ENCODE measurements at places on chromosomes 4 and X.

- DNase-seq, result no peak
Measured at GRCh38 chr4:105784761-105785160, 76.2 kb downstream of the GSTCD start.

DNA sequence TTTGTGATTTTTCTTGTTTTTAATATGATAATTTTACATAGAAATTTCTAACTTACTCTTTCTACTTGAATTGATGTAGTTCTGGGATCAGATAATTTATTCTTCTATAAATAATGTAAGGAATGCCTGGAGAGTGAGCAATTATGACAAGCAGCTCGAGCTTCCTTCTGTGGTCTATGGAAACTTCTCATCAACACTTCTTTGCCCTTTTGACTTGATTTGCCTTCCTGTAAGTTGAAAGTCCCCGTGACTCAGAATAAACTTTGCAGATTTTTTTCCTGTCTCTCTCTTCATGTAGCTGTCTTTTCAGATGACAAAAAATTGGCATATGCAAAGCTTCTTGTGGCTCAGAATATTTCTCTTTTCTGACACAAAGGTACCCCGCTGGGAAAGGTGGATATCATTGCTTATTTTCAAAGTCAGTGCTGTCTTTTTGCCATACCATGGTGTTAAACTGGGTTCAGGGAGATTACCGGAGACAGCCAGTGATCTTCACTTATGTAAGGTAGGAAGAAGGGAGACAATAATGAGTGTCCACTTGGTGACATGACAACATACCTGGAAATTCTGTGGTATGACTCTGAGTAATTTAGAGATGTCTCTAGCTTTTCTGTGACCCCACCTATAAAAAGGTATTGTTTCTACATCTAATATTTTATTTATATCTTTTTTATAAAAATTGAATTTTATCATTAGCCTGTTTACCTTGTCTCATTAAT is 278.6 kb upstream of the GNPDA2 start:
- no peak for DNase-seq

DNA sequence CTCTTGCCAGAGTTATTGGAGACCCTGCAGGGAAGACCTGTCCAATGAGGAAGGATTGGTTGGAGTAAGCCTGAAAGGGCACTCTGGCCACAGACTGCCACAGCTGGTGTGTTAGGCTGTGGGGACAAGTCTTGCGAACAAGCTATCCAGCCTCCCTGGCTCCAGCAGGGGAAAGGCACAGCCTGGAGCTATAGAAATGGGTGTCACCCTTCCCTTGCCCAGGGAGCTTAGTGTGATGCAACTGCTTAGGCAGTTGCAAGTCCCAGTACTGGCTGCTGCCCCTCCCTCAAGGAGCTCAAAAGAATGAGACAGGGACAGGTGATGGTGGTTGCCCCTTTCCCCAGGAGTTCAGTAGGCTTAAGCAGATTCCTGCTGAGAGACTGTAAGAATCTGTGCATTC is 165.7 kb upstream of the CT83 start:
- no peak for DNase-seq

- DNase-seq, result no peak
Measured at GRCh38 chrX:138788771-138789170, 77.3 kb upstream of the FGF13 start.

DNA sequence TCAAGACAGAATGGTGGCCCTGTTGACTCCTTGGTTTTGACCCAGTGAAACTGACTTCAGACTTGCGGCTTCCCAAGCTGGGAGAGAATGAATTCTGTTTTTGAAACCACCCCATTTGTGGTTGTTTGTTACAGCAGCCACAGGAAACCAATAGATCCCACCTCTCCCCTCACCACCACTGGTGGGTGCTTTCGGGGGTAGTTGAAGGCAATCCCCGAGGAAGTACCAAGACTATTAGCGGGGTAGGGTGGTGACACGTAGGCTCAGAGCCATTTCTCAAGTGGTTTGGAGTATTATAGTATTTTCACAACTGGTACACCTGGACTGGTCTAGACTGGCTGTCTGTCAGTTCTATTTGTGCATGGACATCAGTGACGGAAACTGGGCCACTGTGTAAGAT is 189.1 kb upstream of the RBPJ start:
- no peak for DNase-seq

GRCh38 chrX:105823092-105823455 is 735 bp downstream of the NRK start:
- no peak for DNase-seq

DNA sequence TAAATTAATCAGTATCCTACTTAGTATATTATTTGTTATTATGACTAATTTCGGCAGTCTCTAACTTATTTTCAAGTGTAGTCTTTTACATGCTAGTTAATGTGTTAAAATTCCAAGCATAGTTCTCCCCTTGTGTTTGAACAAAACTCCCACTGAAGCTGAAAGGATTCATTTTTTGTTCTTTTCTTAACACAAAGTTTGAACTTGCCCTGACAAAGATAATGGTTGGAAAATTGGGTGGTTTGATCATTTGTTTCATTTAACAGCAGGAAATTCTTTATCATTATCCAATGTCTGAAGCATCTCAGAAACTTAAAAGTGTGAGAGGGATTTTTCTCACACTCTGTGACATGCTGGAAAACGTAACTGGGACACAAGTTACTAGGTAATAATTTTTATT is 36.0 kb downstream of the INTU start:
- no peak for DNase-seq
